ENCODE measurements at places on chromosomes 3 and 15. TPM values are rescaled to one million over a fixed set of nuclear protein-coding genes. Genes with fewer than 3 reads are reported as not detected.

BMF gene
- total RNA-seq: 14.3 TPM

CLSTN2 gene
- 5.2 TPM for total RNA-seq

NOX5 gene
- total RNA-seq: not detected

EHHADH gene
- total RNA-seq: not detected

MUC20 gene
- 1.7 TPM for total RNA-seq

RASA2 gene
- 10.2 TPM for total RNA-seq

TRPC1 gene
- total RNA-seq: 56.0 TPM

SCAMP2 gene
- 13.2 TPM for total RNA-seq

PGBD4 gene
- 1.1 TPM for total RNA-seq

KNG1 gene
- not detected for total RNA-seq

CPLX3 gene
- total RNA-seq: not detected

SEMA3G gene
- 0.98 TPM for total RNA-seq

TMOD2 gene
- total RNA-seq: not detected

SH3GL3 gene
- total RNA-seq: not detected

SLC38A3 gene
- total RNA-seq: 1.1 TPM

SKOR1 gene
- total RNA-seq: 4.9 TPM

CFAP20DC gene
- total RNA-seq: 2.2 TPM

HTD2 gene
- total RNA-seq: 7.3 TPM

CSPG4 gene
- total RNA-seq: 32.3 TPM

P2RY13 gene
- total RNA-seq: not detected

CPNE9 gene
- total RNA-seq: 0.80 TPM

SEC62 gene
- 16.4 TPM for total RNA-seq

VIPR1 gene
- not detected for total RNA-seq

GOLGA6L10 gene
- total RNA-seq: 0.47 TPM

HDAC11 gene
- 15.3 TPM for total RNA-seq

CSTA gene
- not detected for total RNA-seq

LRTM1 gene
- not detected for total RNA-seq

LSAMP gene
- 45.1 TPM for total RNA-seq

PRR23E gene
- total RNA-seq: not detected

PIK3CB gene
- total RNA-seq: 38.0 TPM

SPPL2A gene
- total RNA-seq: 50.6 TPM

IL17RB gene
- total RNA-seq: 0.12 TPM

CADPS gene
- total RNA-seq: not detected

UPK1B gene
- total RNA-seq: not detected

Measured in G401 (cell line).